ENCODE measurements at places on chromosomes 5 and 9. TPM values are rescaled to one million over a fixed set of nuclear protein-coding genes. Genes with fewer than 3 reads are reported as not detected.

ZNF608 gene
- polyA plus RNA-seq = 13.7 TPM

GRM6 gene
- polyA plus RNA-seq = not detected

ARL14EPL gene
- 0.06 TPM for polyA plus RNA-seq

ATP10B gene
- 3.4 TPM for polyA plus RNA-seq

CDH10 gene
- 0.32 TPM for polyA plus RNA-seq

KCTD16 gene
- polyA plus RNA-seq = under 0.01 TPM

CARTPT gene
- polyA plus RNA-seq = not detected

SELENOP gene
- polyA plus RNA-seq = 705 TPM

ABO gene
- polyA plus RNA-seq = 44.1 TPM

PCDHB6 gene
- 0.13 TPM for polyA plus RNA-seq

TXNDC8 gene
- not detected for polyA plus RNA-seq

CEP120 gene
- polyA plus RNA-seq = 4.1 TPM

SLC23A1 gene
- 11.9 TPM for polyA plus RNA-seq

IL13 gene
- not detected for polyA plus RNA-seq

FCN1 gene
- 1.1 TPM for polyA plus RNA-seq

MCIDAS gene
- not detected for polyA plus RNA-seq

All from small intestine (tissue), 16 donors.